ENCODE measurements at places on chromosomes 5 and 9.

- peak; percentile 58 for DNase-seq
Observed at GRCh38 chr9:136204838-136205706, at the start of gene LHX3. Gene LHX3 (minus strand): TSS chr9:136205128. CDS start chr9:136205012, 116 bp downstream.

DNA sequence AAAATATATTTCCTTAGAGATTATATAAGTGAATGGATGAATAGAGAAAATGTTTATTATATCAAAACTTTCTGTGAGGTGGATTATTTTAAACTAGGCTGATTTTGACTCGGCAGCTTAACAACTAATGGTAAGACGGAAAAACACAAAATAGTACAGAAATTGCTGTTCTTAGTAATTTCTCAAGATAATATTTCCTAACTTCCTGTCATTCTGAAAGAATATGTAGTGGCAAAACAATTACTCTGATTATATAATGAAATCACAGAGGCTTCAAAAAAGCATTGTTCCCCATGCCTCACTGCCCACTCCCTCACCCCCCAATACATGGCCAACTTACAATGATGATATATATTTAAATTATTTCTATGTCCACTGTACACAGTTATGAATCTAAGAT lies 85.4 kb downstream of the YTHDC2 start:
- DNase-seq, result no peak

DNA sequence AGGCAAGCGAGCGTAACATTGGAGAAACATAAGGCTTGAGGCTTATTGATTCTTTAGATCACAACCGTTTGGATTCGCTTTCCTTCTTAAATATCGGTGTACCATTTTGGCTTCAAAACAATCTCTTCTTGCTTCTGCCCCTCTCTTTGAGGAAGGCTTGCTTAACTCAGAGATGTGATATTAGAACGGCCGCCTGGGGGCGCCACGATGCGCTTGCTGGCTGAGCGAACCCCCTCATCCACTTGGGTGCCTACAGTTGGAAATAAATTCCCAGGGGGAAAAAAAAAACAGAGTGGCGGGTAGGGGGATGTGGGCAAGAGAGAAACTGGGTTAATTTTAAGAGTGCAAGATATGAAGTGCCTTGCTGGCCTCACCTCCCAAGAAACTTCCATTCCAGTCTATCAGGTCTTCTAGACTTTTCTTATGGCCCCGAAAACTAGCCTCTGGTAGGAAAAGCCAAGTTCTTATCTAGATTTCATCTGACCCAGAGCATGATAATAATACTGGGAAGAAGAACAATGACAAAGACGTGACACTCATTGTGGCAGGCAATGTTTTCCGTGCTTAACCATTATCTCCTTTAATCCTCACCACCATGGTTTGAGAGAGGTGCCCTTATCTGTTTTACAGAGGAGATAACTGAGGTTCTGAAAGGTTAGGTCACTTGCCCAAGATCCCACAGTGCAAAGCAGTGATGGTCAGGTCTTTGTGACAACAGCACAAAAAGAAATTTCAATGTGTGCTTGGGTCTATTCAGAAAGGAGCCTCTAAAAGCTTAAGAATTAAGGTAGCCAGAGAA lies 115.8 kb downstream of the DPYSL3 start:
- no peak for DNase-seq

DNA sequence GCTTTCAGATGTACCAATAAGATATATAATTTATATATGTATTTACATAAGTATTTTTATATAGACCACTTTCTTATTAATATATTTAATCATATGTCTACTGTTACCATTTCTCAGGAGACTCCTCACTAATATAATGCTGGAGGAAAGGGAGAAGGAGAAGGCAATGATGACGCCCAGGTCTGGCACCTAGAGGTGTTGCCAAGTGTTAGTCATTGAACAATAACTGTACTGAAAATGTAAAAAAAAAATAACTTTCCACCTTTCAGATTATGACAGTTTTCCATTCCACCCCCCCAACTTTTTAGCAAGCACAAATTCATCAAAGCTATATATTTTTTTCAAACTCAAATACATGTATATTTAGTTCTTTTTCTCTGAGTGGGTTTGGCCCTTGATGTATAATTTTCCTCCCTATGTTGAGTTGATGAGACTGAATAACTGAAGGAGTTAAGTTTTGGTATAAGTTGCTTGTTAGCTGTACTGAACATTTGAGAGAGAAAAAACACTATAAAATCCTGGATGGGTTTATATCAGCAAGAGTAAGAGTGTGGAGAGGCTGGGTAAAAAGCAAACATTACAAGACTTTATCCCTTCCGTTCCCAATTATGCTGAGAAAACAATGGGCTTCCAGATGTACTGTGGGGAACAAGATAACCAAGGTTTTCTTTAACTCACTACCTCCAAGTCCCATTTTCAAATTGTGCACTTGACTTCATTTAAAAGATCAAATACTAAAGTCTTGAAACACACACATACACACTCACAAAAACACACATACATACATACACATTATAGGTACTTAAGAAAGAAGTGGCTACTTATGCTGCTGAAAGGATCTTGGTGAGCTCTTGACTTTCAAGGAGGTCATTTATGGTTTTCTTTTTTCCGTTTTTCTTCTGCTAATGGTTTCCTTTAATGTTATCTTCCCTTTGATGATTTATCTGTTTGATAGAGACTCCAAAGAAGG lies 142.8 kb upstream of the IFNE start:
- DNase-seq, result no peak

- no peak for DNase-seq
Observed at GRCh38 chr5:128763321-128763720, 202.0 kb upstream of the SLC27A6 start.

DNA sequence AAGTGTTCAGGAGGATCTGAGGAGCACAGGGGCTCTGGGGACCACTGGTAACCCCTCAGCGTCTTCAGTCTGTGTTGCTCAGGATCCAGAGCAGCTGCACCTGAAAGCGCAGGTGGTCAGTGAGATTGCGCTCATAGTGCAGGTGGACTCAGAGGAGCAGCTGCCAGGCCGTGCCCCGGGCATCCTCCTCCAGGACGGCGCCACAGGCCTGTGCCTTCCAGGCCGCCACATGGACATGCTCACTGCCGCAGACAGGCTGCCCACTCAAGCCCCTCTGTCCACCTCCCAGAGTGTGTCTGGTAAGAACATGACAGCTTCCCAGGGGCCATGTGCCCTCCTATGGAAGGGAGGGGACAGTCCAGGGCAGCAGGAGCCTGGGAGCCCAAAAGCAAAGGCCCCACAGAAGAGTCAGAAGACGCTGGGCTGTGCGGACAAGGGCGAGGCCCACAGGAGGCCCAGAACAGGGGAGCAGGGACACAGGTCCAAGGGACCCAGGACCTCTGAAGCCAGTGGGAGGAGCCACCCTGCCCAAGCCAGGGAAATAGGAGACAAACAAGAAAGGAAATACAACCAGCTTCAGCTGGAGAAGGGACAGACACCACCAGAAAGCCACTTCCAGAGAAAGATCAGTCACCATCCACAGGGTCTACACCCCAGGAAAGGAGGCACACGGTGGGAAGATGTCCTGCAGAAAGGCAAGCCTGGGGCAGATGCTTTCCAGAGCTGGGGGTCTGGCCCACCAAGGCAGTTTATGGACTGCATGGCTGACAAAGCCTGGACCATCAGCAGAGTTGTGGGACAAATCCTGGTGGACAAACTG lies 5.2 kb downstream of the SPATA31E1 start:
- peak; percentile 1 for DNase-seq

DNA sequence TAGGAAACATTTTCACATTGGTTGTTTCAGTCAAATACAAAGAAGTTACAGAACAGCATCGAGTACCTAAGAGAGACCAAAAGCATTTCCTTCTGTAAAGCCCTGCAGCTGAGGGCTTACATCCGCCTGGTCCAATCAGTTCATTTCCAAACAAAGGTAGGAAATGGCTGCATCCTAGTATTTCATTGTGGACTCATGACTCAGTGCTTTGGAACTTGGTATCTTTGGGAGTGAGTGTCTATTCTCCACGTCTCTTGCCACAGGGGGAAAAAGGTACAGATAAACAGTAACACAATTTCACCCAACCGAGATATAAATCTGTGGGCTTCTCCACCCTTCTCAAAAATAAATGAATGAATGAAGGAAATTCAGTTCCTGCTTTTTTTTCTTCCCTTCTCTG lies 75.4 kb downstream of the NFIB start:
- DNase-seq, result peak; percentile 91

- DNase-seq, result no peak
Observed at GRCh38 chr9:134268747-134269146, 57.5 kb upstream of the RXRA start.

Measured in Daoy (cell line).